Left ventricle myocardium superior (tissue), 1 donor: ENCODE measurements at places on chromosomes 6 and 20.

GRCh38 chr6:73088138-73088813 lies 137.0 kb downstream of the KHDC1L start:
- DNase-seq: no peak

DNA sequence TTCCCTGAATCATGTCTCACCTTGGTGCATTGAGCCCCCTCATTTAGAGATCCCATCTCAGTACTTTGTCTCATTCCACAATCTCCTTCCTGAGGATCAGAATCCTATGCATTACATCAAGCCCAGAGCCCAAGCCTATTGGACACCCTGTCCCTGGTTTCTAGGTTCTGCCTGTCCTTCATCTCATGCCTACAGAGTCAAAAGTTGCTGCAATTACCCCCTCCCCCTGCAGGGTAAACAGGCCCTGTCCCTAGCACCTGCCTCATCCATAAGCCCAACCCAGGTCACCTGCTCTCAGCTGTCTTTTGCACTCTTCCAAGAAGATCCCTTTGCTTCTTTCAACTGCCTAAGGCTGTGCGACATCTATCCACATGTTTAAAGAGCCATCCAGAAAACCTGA lies 93.9 kb downstream of the SPTLC3 start:
- DNase-seq: no peak

- no peak for DNase-seq
These were observed at the start of gene TBXT for GRCh38 chr6:166167801-166168615. TSS of gene TBXT (minus strand) at chr6:166167851. CDS start at chr6:166167591, 260 bp downstream.

DNA sequence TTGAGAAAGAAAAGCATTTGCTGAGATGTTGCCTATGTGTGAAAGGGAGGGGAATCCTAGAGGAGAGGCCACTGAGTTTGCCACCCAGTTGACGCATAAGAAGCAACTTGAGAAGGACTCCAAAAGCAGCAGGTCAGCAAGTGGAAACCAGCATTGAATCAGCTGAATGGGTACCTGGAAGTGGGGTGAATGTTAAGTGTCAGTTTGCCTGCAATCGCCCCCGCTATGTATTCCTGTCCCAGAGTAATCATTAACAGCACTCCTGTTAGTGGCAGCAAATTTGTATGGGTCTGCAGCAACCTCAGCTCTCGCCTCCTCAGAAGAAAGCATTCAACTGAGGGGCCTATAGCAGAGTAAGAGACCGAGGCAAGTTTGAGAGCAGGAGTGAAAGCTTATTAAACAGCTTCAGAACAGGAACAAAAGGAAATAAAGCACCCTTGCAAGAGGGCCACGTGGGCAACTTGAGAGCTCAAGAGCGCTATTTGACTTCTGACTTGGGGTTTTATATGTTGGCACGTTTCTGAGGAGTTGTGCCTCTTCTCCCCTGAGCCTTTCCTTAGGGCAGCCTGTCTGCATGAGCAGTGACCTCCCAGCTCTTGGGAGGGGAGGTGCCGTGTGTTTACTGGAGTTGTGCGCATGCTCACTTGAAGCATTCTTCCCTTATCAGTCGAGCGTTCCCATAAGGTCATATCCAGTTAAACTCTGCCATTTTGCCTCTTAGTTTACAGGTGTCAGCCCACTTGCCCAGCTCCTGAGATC lies 122.6 kb upstream of the PHACTR1 start:
- no peak for DNase-seq

DNA sequence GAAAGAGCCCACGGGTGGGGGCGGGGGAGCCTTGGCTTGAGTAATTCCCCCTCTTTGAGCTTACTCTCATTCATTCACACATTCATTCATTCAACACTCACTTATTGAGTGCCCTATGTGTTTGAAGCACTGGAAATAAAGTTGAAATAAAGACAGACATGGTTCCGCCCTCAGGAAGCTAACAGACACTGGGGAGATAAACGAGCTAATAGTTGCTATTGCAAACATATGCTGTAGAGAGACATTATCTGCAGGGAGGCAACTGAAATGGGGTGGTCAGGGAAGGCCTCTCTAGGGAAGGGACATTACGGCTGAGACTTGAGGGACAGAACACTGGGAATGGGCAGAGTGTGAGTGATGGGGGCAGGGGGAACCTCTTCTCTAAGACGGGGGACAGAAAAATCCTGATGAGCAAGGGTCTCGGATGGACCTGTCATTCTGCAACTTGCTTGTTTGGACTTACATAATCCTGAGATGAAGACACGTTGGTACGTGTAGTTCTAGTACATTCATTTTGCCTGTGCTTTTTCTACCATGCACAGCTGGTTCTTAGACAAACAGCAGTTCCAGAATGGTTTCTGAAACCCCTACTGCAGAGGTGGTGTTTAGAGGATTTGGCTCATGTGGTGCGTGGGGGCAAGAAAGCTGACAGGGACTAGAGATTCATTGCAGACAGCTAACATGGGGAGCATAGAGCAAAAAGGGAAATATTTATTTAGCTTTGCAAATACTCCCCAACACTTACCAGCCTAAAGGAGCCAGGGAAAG lies 71.1 kb upstream of the BLCAP start:
- no peak for DNase-seq

- no peak for DNase-seq
These were observed 15.3 kb upstream of the ZSCAN23 start for GRCh38 chr6:28458568-28458967.

DNA sequence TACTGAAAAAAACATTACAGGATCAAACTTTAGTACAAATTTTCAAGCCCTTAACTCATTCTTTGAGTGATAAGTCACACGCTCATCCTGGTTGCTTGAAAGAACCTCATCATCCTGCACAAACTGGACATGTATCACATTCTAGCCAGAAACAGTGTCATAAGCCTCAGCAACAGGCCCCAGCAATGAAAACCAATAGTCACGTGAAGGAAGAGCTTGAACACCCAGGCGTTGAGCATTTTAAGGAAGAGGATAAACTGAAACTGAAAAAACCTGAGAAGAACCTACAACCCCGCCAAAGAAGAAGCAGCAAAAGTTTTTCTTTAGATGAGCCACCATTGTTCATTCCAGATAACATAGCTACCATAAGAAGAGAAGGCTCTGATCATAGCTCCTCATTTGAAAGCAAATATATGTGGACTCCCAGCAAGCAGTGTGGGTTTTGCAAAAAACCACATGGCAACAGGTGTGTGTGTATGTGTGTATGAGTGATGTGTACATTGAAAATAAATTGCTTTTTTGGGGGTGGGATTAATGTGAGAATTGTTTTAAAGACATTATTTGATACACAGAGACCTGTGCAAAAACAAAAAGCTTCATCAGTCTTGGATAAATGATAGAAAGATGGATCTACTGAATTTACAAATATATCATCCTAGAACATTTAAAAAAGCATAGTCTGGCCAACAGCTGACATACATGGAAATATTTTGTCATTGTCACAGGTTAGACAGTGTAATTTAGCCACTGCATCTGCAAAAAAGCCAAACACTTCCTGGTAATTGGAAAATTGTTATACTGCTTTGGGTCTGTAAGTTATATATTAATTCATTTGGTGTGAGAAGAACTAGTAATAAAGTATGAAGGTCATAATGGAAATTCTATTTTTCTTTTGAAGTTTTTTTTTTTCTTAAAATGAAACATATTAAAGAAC lies 50.1 kb downstream of the PHF3 start:
- DNase-seq: no peak

- no peak for DNase-seq
These were observed 261.4 kb downstream of the ZNF217 start for GRCh38 chr20:53332022-53332837.

- DNase-seq: no peak
These were observed 131.7 kb downstream of the BCAS1 start for GRCh38 chr20:53938739-53939138.

DNA sequence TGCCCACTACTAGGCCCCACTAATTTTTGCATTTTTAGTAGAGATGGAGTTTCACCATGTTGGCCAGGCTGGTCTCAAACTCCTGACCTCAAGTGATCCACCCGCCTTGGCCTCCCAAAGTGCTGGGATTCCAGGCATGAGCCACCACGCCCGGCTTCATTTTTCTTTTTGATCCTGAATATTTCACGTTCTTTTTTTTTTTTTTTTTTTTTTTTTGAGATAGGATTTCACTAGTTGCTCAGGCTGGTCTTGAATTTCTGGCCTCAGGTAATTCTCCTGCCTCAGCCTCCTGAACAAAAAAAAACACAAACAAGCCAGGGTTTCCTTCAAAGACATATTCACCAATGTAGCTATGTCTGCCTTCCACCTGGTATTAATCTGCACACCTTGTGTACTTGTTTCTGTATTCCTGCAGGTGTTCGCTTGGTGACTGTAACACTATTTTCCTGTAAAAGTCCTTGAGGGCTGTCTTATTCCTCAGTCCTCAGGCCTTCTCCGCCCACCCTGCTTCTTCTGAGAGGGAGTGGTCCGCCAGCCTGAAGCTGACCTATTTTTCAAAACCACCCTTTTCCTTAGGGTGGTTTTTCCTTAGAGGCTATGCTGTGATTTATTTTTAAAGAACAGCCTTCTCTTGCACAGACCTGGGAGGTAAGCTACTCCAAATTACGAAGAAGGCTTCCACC lies 36.1 kb upstream of the PNRC1 start:
- DNase-seq: no peak

GRCh38 chr6:38638941-38639497 lies 710 bp downstream of the BTBD9 start:
- no peak for DNase-seq

DNA sequence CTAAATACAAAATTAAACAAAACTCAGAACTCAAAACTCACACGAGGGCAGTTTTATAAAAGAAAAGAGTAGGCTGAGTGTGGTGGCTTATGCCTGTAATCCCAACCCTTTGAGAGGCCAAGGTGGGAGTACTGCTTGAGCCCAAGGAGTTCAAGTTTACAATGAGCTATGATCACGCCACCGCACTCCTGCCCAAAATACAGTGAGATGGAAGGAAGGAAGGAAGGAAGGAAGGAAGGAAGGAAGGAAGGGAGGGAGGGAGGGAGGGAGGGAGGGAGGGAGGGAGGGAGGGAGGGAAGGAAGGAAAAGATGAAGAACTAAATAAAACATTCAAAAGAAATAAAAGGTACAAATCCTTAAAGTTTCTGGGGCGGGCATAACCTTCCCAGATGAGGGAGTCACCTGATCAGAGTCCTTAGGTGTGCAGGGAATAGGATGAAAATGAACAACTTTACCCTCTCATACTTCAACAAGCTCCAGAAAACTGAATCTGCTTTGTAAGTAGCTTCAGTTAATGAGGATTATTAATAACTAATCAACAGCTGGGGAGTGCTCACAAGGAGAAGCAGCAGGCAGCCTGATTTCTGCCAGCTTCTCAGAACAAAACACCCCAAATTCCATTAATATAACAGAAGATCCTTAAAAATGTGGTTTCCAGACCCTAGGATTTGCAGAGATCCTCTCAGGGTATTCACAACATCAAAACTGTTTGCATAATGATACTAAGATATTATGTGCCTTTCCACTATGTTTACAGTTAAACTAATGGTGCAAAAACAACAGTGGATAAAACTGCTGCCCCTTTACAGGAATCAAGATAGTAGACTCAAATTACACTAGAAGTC lies 21.8 kb downstream of the LMBRD1 start:
- DNase-seq: no peak

DNA sequence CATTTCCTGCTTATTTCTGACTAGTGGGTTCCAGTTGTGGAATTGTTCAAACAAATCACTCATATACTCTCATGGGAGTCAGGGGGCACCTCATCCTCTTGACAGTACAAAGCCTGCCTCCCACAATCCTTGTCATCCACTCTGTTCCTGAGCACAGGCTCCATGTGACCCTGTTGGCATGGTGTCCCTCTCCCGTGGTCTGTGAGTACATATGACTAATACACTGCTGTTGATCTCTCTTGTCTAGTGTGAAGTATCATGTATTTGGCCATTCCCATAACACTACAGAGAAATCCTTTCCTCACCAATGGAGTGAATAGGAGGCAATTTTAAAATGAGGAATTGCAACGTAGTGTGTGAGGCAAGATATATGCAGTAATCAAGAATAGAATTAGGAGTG lies 185.3 kb downstream of the OGFRL1 start:
- DNase-seq: peak; percentile 48

DNA sequence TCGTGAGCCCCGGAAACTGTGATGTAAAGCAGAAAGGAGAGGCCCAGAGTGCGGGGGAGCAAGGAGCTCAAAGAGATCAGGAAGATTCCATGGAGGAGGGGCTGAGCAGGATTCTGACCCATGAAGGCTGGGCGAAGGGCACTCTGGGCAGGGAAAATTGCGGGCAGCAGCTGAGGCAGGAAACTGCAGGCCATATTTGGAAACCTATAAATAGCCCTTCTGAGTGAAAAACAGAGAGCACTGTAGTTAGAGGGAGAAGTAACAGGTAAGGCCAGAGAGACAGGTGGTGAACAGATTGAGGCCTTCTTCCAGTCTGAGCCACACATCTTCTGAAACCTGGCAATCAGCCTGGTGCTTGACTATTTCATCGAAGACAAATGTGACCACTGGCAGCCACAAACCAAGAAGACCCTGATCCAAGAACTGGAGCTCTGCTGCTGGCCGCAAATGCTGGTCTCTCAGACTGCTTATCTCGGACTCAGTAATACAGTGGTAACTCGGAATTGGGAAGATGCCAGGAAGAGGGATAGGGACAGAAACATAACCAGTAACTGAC lies 14.1 kb upstream of the BEND3 start:
- no peak for DNase-seq

DNA sequence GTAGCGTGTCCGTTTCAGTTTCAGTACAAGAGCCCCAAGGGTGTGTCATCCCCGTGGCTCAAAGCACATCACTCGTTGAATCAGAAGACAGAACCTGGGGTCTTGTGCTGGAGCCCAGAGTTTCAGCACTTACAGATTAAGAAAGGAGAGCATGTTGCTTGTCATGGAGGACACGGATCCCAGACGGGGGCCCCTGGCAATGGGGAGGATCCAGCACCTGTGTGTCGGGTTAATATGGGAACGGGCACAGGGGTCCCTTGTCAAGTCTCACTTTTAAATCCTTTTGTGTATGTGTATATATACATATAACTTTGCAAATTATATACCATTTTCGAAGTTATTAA lies 23.4 kb downstream of the THBS2 start:
- no peak for DNase-seq

GRCh38 chr20:341682-342081 lies 5.2 kb upstream of the NRSN2 start:
- no peak for DNase-seq

DNA sequence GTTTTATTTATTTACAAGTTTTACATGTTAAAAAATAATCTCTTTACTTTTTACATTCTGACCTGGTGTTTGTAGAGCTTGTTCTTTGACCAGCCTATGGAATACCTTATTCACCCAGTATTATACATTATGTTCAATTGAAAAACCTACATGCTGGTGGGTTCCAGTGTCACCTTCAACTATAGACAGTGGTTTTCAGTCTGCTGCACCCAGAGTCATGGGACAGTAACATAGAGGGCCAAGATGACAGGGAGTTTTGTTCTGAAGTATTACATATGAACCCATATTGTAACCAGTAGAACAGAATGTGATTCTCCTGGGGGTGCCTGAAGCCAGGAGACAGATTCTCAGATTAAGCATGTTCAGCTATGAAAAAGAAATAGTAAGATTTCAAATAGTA lies 139.5 kb upstream of the SCGN start:
- no peak for DNase-seq
